ENCODE measurements at places on chromosomes 6 and 20. TPM values are rescaled to one million over a fixed set of nuclear protein-coding genes. Genes with fewer than 3 reads are reported as not detected.
A peak's percentile ranks its signal among the peaks of the same experiment; 100 is the strongest.

The EEF1A2 gene
- 0.88 TPM for total RNA-seq

The MUC21 gene
- not detected for total RNA-seq

The PPP1R14C gene
- 0.58 TPM for total RNA-seq

The MACROD2 gene
- 6.2 TPM for total RNA-seq

DNA sequence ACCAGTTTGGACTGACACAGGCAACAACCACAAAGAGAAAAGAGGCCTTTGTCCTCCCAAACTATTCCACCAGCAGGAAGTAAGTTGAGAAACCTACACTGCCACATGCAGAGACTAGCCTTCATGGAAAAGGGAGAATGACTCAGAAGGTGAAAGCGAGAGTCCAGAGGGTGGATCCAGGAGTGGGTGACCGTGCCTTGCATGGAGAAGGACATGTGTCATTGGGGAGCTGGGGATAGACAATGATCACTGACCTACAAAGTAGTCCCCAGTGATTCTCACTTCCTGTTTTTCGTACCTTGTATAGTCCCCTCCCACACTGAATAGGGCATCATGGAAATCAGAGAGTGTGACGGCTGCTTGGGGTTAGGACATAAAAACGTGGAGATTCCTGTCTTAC is 91.9 kb downstream of the MYLK4 start:
- DNase-seq: no peak

- no peak for DNase-seq
These were observed 63.3 kb downstream of the CD24 start for GRCh38 chr6:106910999-106911949.

GRCh38 chr6:19995575-19996257 is 158.5 kb downstream of the ID4 start:
- DNase-seq: no peak

GRCh38 chr6:137219664-137220252 is 573 bp upstream of the IFNGR1 start:
- no peak for DNase-seq

GRCh38 chr20:63206878-63207277 is 9.1 kb downstream of the YTHDF1 start:
- DNase-seq: no peak

GRCh38 chr6:47149554-47149953 is 107.4 kb upstream of the ADGRF1 start:
- no peak for DNase-seq

DNA sequence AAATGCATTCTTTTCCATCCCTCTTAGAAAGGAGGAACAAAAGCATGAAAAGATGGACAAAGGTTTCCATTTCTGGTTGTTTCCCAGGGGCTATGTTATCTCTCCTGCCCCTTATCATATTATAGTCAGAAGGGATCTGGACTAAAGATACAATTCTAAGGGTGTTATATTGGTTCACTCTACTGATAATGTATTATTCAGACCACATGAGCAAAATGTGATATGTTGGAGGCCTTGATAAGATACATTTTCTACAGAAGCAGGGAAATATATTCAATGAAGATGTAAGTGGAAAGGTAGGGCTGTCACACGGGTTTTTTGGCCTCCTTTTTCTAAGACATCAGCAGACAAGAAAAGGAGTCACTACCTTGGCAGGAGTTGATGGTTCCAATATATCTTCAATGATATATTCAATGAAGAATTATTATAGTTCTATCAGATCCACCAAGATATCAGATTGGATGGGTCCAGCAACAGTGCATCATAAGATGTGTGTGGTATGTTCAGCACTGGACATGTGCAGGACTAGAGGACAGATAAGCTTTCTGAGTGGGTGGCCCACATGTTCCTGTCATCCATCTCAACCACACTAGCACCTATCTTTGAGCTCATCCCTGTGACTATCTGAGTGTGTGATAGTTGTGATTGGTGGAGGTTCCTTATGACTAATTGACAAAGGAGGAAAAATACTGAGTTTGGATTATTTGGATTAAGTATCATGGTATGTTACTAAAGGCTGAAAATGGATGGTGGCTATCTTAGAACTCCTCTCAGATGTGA is 5.7 kb upstream of the ZKSCAN3 start:
- no peak for DNase-seq

DNA sequence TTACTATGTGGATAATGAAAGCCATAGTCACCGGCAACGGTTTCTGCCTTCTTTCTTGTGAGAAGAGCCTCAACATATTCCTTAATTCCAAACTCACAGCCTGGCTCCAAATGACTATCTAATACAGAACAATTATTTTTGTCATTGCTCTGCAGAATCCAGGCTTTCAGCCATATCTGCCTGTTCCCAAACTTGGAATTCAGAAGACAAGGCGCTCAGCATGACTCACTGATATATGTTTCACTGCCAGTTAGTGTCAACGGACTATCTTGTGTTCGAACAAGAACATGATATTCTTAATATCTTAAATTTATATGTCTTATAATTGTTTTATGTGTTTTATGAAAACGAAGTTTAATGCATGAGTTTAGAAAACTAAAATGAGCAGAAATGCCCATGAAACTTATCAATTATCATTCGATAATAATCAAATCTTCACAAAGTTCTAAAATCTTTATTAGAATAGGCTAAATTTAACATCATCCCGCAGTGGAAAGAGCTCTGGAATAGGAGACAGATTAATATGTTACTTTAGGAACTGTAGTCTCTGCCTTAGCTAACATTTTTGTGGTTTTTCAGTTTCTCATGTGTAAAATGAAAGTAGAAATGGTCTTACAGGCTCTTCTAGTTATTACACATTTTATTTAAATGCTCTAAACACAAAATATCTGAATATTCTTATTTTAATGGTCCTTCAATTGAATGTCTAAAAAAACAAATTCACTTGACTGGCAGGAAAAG is 669.3 kb upstream of the GJE1 start:
- DNase-seq: no peak

DNA sequence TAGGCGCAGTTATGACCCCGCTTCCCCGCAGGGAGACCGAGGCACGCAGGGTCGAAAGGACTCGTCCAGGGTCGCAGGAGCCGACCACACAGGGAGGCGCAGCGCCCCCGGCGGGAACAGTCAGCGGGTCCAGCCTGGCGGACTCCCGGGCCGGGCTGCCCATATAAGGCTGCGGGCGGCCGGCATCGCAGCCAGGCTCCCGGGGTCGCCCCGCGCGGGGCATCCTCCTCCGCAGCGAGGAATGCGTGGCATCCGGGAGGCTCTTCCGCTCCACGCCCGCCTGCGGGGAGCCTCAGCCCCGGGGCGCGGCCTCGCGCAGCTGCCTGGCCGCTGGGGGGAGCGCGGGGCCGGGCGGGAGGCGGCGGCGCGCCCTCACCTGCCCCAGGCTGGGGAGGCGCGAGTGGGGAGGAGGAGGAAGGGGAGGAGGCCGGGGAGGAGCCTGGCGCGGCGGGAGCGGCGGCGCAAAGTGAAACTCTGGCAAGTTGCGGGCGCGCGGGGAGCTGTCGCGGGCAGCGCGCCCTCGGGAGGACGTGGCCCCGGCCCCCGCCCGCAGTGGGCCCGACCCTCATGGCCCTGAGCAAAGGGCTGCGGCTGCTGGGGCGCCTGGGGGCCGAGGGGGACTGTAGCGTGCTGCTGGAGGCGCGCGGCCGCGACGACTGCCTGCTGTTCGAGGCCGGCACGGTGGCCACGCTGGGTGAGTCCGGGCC is at the start of gene SYNJ2:
TSS of gene SYNJ2 (plus strand) at position 469 of the 707 bp plus-strand sequence. CDS start at position 568, 99 bp downstream.
- peak; percentile 94 for DNase-seq

GRCh38 chr6:71346334-71346694 is 57.7 kb downstream of the OGFRL1 start:
- DNase-seq: no peak

DNA sequence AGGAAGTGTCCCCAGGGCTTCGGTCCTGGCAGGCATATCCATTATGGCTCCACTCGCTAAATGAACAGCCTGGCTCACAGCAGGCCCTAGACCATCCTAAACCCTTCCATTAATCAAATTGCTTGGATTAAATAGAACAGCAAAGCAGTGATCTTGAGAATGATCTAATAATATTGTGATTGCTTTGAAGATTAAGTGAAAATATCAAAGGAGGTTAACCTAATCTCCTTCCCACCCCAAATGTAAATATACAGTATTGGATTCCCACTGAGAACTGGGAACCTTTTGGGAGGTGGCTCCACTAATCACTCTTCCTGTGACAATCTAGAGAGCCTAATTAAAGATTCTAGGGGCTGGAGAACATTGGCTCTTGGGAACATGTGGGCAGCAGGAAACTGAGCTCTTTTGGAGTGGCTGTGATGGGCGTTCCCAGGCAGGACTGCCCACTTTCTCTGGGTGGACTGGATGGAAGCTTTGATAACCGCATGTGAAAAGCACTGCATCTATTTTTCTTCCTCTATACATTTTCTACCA is 68.3 kb upstream of the FRMD1 start:
- no peak for DNase-seq

DNA sequence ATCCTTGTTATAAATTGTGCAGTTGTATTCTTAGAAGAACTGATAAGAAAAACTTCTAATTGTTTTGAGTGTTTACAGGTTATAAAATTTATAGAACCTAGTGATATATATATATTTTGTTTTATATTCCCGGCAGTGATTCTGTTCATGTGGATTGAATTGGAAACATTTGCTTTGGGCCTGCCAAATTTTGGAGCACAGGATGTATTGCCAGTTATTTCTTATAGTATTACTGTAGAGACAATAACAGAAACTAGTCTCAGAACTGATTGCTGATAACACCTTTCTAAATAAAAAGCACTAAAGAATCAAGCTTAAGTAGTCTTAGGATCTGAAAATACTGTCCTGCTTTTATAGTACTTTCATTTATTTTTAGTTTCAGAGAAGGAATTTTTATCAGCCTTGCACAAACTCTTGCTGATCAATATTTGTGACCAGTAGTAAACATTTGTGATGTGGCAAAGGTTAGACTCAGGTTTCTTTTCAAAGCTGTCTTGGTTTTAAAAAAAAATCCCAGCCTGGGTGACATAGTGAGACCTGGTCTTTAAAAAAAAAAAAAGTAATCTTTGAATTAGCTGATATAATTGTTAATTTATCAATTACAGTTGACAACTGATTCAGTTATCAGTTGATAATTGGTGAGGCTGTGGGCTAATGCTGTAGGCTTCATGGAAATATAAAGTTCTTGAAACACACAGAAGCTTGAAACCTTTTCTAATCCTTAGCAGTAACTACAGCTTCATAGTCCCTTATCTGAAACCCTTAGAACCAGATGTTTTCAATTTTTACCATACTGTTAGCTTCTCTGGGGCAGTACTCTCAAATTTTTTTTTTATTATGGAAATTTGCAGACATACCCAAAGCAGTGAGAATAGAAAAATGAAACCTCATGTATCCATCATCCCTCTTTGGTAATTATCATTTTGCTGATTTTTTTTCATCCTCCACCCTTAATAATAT is 42.4 kb downstream of the RNGTT start:
- no peak for DNase-seq

DNA sequence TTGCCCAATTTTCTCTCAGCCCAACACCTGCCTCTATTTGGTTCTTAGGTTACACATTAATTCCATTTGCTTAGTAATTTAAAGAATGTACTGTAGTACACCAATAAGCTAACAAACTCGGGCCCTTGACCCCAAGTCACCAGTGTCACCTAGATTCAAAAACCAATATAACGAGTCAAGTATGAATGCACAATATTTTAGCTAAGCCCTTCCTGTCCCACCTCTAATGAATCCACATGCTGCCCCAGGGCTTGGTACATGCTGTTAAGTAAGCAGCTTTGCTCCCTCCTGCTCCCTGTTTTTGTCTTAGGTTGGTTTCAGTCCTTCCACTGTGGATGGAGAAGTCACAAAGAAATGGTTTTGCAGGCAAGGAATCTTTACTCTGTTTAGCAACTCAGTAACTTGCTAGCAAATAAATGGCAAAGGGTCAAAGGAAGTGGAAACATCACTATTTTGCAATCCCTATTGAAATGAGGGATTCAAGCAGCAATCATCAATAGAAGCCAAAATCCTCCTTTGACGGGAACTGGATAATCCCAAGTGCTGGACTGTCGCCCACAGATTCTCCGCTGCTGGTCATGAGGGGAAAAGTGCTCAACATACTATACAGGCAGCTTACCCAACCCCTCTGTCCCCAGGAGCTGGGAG is 5.0 kb upstream of the MPC1 start:
- no peak for DNase-seq

GRCh38 chr6:152356016-152356415 is 281.1 kb downstream of the SYNE1 start:
- DNase-seq: no peak
